NT2/D1 (cell line): ENCODE measurements at places on chromosomes 7 and 10.

GRCh38 chr10:132452216-132452650 is 55.2 kb downstream of the PWWP2B start:
- DNase-seq = no peak

DNA sequence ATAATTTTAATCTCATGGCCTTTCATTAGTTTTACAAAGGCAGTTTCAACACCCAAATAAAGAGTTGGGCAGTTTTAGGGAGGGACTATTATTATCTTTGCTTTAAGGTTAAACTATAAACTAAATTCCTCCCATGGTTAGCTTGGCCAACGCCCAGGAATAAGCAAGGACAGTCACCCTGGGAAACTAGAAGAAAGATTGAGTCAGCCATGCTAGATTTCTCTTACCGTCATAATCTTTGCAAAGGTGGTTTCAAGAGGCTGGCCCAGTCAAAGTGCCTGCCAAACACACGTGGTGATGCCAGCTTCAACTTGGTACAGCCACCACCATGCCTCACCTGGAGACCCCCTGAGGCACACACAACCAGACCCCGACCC is 317.4 kb upstream of the SP8 start:
- no peak for DNase-seq

- no peak for DNase-seq
Observed at GRCh38 chr10:124802313-124802675, 675 bp downstream of the ABRAXAS2 start.

DNA sequence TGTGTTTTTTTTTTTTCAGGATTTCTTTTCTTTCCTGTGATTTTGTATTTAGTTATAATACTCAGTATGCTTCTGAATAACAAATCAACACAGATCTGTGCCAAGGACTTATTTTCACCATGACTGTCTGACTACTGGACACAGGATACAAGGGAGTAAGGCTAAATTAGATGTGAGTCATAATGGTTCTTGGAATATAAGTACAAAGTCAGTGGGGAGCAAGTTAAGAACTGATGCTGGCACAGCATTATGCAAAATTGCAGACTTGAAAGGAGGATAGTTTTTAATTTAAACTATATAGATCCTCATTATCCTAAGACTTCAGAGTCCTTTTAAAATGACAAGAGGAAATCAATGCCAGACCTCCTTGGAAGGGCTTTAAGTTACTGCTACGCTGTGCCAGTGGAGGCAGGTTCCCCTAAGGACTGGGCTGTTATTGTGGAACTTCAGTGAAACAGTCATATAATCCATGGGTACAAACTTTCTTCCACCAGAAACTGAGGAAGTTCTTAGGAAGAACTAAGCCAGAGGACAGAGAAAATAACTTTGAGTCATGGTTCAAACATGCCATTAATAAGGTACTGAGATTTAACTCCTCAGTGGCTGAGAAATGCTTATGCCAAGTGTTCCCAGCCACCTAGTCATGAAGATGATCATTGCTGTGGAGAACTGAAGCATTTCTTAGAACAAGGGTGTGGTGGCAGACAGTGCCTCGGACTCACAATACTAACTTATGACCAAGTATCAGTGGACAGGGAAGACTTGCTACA is 531.2 kb downstream of the HTR7 start:
- DNase-seq = no peak

DNA sequence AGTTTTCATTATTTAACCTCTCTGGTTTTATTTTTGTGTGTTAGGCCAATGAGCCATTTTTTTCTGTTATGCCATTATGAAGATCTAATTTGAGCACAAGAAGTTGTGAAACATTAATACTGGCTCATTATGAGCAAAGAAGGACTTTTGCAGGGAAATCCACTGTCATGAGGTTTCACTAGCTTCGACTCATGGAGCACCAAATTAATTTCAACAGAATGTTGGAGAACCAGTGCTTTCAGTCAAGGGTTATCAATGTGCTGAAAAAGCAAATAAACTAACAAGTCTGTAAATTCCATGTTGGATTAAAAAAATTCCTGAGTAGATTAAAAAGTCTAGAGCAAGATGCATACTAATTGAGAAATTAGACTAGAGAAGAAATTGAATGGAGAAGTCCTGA is 594.2 kb upstream of the FZD8 start:
- no peak for DNase-seq

GRCh38 chr7:90320801-90321494 is at the start of gene FAM237B:
FAM237B (minus strand) TSS chr7:90321304; CDS start chr7:90319748, 1,556 bp downstream.
- DNase-seq = no peak

DNA sequence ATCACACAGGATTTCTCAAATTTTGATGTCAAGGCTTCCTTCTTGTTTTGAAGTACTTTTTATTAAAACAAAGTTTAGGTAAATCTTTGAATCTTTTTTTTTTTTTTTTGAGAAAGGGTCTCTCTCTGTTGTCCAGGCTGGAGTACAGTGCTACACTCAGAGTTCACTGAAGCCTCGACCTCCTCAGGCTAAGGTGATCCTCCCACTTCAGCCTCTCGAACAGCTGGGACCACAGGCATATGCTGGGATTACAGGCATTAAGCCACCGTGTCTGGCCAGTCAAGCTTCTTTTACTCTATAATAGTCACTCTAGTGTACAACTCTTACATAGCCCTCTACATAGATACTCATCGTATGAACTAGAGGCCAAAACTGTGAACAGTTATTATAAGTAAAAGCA is 3.4 kb downstream of the RUFY2 start:
- DNase-seq = no peak

GRCh38 chr7:129792721-129793120 is 160.0 kb downstream of the UBE2H start:
- DNase-seq = no peak

GRCh38 chr10:89574368-89574767 is 39.0 kb upstream of the SLC16A12 start:
- DNase-seq = no peak
